ENCODE measurements at places on chromosomes 16 and 17.

DNA sequence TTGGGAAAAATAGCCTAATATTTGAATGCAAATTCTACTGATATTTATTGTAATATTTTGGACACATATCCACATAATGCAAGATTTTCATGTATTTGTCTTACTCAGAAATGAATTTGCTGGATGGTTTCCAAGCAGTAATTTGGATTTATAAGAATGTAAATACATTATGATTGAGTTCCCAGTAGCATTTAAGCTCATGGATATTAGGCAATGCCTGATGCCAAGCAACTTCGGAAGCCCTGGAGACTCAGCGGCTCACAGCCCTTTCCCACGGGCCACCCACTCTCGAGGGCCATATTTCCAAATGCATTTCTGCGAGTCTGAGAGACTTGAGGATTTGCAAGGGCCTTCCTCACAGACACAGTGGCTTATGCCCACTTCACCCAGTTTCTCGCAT, 62.1 kb upstream of the MYOCD start:
- DNase-seq, result no peak

DNA sequence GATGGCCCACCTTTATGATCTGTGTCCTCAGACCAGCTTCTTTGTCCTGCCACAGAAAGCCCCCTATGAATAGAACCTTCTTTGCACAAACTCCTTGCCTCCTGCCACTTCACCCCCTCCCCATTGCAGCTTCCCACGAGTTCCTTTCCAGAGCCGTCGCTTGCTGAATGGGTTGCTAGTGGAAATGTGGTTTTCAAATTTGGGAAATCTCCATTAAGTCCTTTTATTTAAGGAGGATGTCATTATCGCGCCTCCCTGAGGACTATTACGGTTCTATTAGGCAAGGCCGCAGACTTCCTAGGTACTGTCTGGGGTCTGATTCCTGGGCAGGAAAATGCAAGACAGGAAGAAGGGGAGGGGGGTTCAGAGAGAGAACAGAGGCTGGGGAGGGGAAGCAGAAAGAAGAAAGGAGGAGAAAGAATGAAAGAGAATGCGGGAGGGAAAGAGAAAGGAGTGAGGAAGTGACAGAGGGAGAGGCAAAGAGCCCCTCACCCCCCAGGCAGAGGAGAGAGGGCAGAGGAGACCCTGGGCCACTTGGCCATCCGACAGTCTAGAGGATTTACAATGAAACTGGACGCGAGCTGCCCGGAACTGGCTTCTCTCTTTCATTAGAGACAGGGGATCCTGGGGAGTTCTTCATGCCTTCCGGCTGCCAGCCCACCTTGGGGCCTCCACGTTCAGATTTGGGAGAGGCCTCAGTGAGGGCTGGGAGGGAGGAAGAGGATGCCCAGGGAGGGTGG, 31.7 kb upstream of the ETV4 start:
- no peak for DNase-seq

GRCh38 chr17:61149862-61150362, 249.7 kb upstream of the TBX2 start:
- no peak for DNase-seq

- DNase-seq, result no peak
These were observed 23.7 kb upstream of the KDM8 start for GRCh38 chr16:27179500-27180072.

- DNase-seq, result no peak
These were observed 47.6 kb downstream of the HSD17B2 start for GRCh38 chr16:82082543-82083244.

DNA sequence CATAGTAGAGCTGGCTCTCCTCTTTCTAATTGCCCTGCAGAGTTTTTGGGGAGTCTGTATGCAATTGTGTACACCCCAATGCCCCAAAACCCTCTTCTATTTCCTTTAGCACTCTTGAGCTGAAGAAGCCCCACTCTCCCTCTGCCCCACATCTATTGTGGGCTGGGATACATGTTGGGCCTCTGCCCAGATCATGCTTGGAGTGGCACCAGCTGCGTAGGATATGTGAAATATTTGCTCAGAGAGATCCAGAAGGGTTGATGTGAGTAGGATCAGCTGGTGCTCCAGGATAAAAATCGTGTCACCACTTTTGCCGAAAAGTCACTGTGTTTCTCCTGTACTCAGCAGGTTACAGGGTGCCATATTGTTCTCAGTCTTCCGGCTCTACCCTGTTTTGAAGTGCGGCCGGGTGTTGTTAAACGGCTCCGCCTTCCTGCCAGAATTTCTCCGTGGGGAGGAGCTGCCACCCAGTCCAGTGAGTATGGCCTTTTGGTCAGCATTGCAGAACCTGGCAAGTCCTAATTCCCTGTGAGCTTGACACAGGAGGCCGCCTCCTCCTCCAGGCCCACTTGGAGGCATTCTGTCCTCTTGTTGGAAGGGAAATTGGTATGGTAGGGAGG, 664.5 kb downstream of the WWOX start:
- no peak for DNase-seq

GRCh38 chr16:27152121-27152520, 51.2 kb upstream of the KDM8 start:
- no peak for DNase-seq

DNA sequence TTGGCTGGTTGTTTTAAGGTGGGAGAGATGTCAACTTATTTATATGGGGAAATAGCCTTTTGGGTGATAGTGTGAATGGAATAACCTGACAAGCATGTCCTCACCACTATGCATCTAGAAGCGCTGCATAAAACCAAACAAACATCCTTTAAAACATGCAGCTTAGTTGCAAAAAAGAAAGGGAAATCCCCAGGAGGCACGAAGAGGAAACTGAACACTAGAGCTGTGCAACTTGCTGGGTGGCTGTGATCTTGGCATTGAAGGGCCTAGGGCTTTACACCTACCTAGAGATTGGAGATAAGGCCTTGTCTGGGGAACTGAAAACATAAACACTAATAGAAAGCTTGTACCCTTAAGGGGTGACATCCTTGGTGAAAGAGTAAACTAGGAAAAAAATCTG, 7.3 kb downstream of the C16orf54 start:
- no peak for DNase-seq

GRCh38 chr17:14323522-14323981, 22.7 kb downstream of the HS3ST3B1 start:
- DNase-seq, result no peak

- no peak for DNase-seq
These were observed 107.3 kb downstream of the IRX5 start for GRCh38 chr16:55037966-55038365.

GRCh38 chr17:70073310-70073709, 1.7 kb upstream of the KCNJ16 start:
- DNase-seq, result no peak

GRCh38 chr17:20026960-20027359, 17.8 kb downstream of the SPECC1 start:
- DNase-seq, result no peak

DNA sequence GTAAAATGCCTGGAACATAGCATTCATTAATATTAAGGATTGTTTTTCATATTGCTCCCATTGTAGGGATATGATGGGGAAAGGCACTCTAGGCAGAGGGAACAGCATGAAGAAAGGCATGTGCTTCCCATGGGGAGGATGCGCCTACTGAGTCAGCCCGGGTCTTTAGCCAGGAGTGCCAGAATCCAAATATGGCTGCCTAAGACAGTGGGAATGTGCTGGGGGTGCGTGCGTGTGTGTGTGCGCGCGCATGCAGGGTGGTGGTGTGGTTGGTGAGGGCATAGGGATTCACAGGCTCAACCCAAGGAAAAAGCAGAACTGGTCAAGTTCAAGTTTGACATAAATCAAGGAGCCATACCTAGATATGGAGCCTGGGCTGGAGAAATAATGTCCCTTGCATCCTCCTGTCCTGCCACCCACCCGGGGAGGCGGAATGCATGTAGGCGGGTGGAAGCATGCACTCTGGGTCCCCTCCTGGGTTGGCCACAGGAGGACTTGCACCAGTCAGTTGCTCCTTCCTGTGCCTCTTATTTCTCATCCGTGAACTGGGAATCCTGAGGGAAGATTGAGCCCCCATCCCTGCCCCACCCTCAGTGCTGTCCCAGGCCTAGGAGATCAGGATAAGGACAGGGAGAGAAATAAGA, 18.6 kb upstream of the NDRG4 start:
- no peak for DNase-seq

GRCh38 chr16:48405153-48405552, 19.9 kb upstream of the SIAH1 start:
- DNase-seq, result no peak

- DNase-seq, result no peak
These were observed 46.6 kb downstream of the STH start for GRCh38 chr17:46045639-46046038.

GRCh38 chr17:47615766-47616424, 33.8 kb upstream of the KPNB1 start:
- DNase-seq, result peak; percentile 16

DNA sequence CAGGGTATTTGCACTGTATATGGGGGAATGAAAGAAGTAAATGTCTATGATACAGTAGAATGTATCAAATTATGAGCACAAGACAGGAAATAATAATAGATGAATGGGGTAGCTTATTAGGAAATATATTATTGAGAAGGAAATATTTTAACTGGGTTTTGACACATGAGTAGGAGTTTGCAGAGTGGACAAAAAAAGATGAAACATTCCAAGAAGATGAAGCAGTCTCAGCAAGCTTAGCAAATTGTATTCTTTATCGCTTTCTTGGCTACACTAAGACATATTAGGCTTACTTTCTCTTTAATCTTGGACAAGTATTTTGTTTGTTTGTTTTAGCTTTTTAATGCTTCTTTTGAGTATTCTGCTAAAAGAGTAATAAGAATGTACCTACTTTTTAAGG, 1.3 kb upstream of the KRTAP4-9 start:
- DNase-seq, result no peak

GRCh38 chr17:40545660-40546059, 19.6 kb downstream of the CCR7 start:
- DNase-seq, result no peak

GRCh38 chr16:17470908-17471718, at the start of gene XYLT1:
Gene XYLT1, minus strand, starts transcription at chr16:17470960. Its CDS starts 164 bp downstream, at chr16:17470796.
- DNase-seq, result peak; percentile 37

GRCh38 chr17:57481910-57482391, 225.6 kb downstream of the MSI2 start:
- no peak for DNase-seq

GRCh38 chr17:47820033-47820789, 1.4 kb downstream of the OSBPL7 start:
- DNase-seq, result no peak

GRCh38 chr17:65170839-65171238, 33.7 kb downstream of the RGS9 start:
- DNase-seq, result peak; percentile 8

- DNase-seq, result no peak
These were observed 190.8 kb upstream of the NLRP1 start for GRCh38 chr17:5775098-5775497.

- no peak for DNase-seq
These were observed 360.2 kb upstream of the HSBP1 start for GRCh38 chr16:83447560-83447959.

DNA sequence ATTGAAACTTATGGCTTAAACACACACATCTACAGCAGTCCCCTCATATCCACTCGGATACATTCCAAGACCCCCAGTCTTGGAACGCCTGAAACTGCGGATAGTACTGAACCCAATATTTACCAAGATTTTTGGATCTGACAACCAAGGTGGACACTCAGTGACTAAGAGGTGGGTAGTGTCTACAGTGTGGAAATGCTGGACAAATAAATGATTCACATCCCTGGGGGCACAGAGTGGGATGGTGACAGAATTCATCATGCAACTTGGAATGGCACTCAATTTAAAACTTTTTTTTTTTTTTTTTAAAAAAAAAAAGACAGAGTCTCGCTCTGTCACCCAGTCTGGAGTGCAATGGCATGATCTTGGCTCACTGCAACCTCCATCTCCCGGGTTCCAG, 54.2 kb upstream of the TRAP1 start:
- DNase-seq, result no peak

- no peak for DNase-seq
These were observed 28.2 kb downstream of the MNT start for GRCh38 chr17:2372681-2373080.

- DNase-seq, result no peak
These were observed 193.3 kb downstream of the IRX3 start for GRCh38 chr16:54093281-54093680.

DNA sequence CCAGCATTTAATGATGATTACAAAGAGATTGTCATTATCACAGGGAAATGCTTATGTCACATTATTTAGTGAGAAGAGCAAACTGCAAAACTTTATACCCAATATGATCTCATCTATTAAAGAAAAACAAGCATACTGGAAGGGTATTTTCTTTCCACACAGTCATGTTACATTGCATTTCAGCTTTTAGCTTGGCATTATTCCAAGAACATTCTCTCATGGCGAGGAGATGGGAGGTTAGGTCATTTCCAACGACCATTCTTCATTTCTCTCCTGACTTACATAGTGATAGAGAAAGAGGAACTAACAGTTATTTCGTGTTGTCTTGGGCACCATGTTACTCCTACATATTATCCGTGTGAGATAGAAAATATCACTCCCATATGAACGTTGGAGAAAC, 309.4 kb upstream of the XYLT1 start:
- no peak for DNase-seq

- no peak for DNase-seq
These were observed 90.5 kb upstream of the ZNF469 start for GRCh38 chr16:88292007-88292970.

GRCh38 chr17:44787271-44787940, 28.6 kb downstream of the ADAM11 start:
- no peak for DNase-seq

DNA sequence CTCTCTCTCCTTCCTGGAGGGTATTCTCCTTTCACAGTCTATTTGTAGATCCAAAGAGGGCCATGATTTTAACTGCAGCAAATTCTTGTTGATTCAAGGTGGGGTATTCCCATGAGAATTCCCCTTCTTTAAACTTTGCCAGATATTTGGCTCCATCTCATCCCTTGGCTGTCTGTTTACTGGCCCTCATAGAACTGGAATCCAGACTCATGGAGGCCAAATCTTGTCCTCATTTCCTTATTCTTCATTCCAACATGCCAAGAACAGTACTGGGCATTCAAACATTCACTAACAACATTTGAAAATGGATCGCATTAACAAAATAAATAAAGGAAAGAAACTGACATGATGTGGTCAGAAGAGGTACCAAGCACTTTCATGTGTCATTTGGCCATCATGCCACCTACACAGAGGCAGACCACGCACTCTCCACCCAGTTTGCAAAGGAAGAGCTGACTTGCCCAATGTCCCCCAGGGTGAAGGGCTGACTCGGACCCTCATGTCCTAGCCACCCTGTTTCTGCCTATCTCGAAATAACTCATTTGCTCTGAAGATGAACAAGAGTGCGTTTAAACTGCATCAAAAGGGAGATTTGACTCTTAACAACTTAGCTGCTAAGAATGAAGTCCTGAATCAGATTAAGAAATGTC, 23.1 kb upstream of the SLC35B1 start:
- no peak for DNase-seq

- DNase-seq, result no peak
These were observed 86.2 kb downstream of the ABCC6 start for GRCh38 chr16:16137110-16137509.

DNA sequence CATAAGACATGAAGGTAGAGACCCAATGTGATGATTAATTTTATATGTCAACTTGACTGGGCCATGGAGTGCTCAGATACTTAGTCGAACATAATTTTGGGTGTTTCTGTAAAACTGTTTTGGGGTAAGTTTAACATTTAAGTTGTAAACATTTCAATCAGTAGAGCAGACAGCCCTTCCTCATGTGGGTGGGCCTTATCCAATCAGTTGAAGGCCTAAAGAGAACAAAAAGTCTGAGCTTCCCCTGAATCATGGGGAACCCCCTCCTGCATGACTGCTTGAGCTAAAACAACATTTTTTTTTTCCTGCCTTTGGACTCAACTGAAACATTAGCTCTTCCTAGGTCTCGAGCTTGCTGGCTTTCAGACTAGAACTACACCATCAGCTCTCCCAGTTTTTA, 327.3 kb upstream of the SOX9 start:
- no peak for DNase-seq

All from NCI-H2171 (cell line).